Purkinje cell (primary cell): ENCODE measurements at places on chromosomes 13 and 19. TPM values are rescaled to one million over a fixed set of nuclear protein-coding genes. Genes with fewer than 3 reads are reported as not detected.

SHISA7 gene
- 0.62 TPM in 1 of 2 replicates, not detected in the other for polyA plus RNA-seq

ZNF471 gene
- 3.4 and 7.1 TPM in 2 replicates for polyA plus RNA-seq

DLEU7 gene
- polyA plus RNA-seq = 4.6 and 7.6 TPM in 2 replicates

NOVA2 gene
- polyA plus RNA-seq = 2.3 and 2.6 TPM in 2 replicates

URAD gene
- polyA plus RNA-seq = not detected in 2 replicates

C19orf67 gene
- not detected in 2 replicates for polyA plus RNA-seq

GAPDHS gene
- polyA plus RNA-seq = not detected in 2 replicates

SLITRK5 gene
- polyA plus RNA-seq = 0.15 and 1.4 TPM in 2 replicates

CYP4F2 gene
- polyA plus RNA-seq = not detected in 2 replicates

ZNF835 gene
- 0.27 and 1.0 TPM in 2 replicates for polyA plus RNA-seq

COMP gene
- not detected in 2 replicates for polyA plus RNA-seq

CBLC gene
- polyA plus RNA-seq = not detected in 2 replicates

GPR12 gene
- 3.9 and 4.3 TPM in 2 replicates for polyA plus RNA-seq

UHRF1 gene
- 0.11 TPM in 1 of 2 replicates, not detected in the other for polyA plus RNA-seq

NCCRP1 gene
- polyA plus RNA-seq = 0.20 TPM in 1 of 2 replicates, not detected in the other

MIR17HG gene
- polyA plus RNA-seq = 0.63 TPM in 1 of 2 replicates, not detected in the other

MBD3L3 gene
- not detected in 2 replicates for polyA plus RNA-seq

ZNF628 gene
- polyA plus RNA-seq = not detected in 2 replicates

CEACAM20 gene
- not detected in 2 replicates for polyA plus RNA-seq

STOML3 gene
- polyA plus RNA-seq = not detected in 2 replicates

ZFP30 gene
- 1.9 and 3.9 TPM in 2 replicates for polyA plus RNA-seq

ANGPTL8 gene
- not detected in 2 replicates for polyA plus RNA-seq

OR10H1 gene
- not detected in 2 replicates for polyA plus RNA-seq

CDC42EP5 gene
- not detected in 2 replicates for polyA plus RNA-seq

RYR1 gene
- 6.9 and 9.2 TPM in 2 replicates for polyA plus RNA-seq

RNF225 gene
- not detected in 2 replicates for polyA plus RNA-seq

PRX gene
- polyA plus RNA-seq = not detected in 2 replicates

DCLK1 gene
- 115 and 118 TPM in 2 replicates for polyA plus RNA-seq

ZNF443 gene
- 3.9 and 5.5 TPM in 2 replicates for polyA plus RNA-seq

PCDH17 gene
- polyA plus RNA-seq = 142 and 190 TPM in 2 replicates
